Neural progenitor cell (in vitro differentiated cells): ENCODE measurements at places on chromosomes 2 and 18.

DNA sequence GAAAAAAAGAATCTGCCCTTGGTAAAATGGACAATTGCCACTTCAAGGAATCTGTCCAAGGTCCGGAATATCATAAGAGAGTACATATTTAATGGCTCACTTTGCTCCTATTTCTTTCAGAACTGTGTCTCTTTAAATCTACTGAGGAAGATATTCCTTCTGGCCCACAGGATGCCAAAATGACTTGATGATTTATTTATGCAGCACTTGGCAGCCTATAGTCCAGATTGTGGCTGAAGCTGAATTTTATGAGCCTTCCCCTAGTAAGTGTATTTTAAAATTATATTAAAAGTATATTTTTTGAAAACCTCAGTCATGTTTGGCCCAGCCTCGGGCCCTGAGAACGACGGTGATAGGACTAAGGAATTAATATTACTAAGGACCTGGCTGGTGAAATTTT is 465.1 kb upstream of the HNRNPA3 start:
- DNase-seq = no peak

GRCh38 chr2:167708998-167709397 is 538.4 kb downstream of the STK39 start:
- DNase-seq = no peak

DNA sequence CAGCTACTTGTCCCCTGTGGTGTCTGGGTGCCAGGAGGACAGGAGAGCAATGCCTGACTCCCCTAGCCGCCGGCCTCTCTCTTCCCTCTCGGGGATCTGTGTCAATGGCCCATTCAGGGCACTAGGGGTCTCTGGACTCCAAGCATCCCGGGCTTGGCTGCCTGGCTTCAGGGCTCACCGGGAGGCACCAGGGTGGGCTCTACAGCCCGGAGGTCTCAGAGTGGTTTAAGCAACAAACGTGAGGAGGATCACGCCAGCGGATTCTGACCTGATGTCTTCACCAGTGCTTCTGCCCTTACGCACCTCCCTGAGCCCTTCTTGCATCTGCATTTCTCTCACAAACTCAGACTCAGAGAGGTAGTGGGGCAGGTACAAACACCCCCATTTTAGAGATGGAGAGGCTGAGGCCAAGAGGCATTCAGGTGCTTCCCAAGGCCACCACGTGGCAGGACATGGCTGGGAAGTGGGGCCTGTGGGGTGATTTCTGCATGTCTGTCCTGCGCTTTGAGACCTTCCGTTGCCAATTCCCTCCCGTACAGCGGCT is 243.0 kb downstream of the CELF4 start:
- DNase-seq = peak; percentile 76

DNA sequence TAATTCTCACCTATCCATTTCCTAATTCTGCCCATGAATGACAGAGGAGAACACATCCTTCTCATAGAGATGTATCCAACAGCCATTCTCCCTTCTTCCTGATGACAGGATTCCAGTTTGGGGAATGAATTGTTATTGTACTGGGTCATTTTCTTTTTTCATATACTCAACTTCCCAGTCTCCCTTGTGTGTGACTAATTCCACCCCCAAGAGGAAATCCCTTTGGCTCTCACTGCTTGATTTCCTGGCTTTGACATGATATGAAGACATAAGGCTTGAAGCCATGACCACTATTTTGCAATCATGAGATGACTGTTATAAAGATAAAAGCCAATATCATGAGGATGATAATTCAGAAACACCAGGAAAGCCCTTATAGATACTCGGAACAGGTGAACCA is 384.7 kb upstream of the ACVR2A start:
- no peak for DNase-seq

DNA sequence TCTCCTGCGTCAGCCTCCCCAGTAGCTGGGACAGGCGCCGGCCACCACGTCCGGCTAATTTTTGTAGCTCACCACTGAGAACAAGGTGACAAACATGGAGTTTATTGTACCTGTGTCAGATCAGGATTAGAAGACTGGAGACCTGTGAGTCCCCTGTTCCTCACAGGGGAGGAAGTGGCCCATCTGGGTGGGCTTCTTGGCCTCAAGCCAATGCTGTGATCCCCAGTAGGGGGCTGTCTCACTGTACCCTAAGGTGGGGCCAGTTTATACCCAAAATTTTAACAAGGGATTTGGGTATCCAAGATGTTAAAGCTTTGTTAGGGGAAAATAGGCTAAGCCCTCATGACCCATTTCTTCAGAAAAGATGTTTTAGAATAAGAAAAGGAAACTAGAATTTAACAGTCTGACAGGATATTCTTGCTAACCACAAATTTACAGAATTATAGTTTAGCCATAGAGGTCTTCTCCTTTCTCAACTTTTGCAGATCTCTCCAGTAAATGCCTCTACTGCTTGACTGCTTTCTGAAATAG is 16.3 kb downstream of the PCBP1 start:
- DNase-seq = no peak

- DNase-seq = no peak
Measured at GRCh38 chr2:232714969-232715368, 17.8 kb downstream of the GIGYF2 start.

GRCh38 chr2:202265467-202266277 is at the start of gene NOP58:
Gene NOP58 (plus strand): TSS chr2:202265763. CDS start chr2:202265942, 179 bp downstream.
- DNase-seq = peak; percentile 95

DNA sequence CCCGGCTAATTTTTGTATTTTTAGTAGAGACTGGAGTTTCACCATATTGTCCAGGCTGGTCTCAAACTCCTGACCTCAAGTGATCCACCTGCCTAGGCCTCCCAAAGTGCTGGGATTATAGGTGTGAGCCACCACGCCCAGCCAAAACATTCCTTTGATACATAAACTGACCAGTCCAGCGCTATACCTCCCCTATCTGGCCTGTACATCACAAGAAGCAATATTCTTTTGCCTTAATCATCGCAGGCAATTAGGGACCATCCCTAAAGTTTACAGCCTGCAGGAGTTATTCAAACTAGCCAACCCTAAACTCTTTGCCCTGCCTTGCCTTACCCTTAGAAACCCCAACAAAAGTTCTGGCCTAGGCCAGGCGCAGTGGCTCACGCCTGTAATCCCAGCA is 6.8 kb upstream of the PPM1G start:
- no peak for DNase-seq

GRCh38 chr2:189379287-189379630 is 62.0 kb upstream of the WDR75 start:
- no peak for DNase-seq

DNA sequence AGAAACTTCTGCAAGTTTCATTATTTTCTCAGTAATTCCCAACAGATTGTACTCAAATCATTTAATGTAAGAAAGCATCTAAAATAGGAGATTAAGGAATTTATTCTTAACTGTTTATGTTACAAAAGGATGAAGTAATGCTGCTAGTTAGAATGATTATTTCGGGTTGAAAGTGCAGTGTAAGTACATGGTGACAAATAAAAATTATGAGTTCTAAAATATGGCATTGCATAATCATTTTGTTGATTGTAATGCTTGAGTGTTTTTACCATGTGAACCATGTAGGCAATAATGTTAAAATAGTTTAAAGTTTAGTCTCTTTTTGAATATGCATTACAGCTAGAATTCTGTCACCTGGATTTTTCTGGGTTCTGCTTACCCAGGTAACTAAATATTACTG is 149.0 kb upstream of the SP5 start:
- DNase-seq = no peak

DNA sequence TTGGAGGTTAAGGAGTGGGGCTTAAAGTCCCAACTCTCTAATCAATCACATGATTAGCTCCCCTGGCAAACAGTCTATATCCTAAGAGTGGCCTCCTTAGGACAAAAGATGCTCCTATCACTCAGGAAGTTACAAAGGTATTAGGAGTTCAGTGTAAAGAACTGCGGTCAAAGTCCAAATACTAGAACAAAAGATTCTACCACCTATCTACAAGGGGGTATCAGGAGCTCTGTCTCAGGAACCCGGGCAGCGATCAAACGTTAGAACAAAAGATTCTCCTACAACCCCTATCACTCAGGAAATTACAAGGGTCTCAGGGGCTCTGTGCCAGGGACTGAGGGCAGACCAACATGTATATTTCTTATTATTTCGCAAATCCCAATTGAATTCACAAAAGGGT is 58.0 kb downstream of the DTNB start:
- peak; percentile 26 for DNase-seq

DNA sequence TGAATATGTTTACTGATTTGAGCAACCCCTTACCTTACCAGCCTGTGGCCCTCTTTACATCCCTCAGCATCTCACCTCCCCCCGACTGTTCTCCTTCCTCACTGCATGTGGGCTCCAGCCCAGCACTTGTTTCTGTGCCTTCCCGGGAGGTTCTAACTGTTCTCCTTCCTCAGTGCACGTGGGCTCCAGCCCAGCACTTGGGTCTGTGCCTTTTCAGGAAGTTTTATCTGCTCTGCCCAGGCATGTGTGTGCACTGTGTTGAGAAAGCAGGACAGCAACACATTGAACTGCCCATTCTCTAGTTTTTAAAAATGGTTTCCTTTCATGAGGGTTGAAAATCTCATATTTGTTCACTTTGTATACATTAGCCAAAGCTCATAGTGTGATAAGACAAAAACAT is 158.4 kb downstream of the ATP9B start:
- no peak for DNase-seq
